Activated T-cell treated with anti-CD3 and anti-CD28 coated beads, Interleukin-2, amount 50 U/mL, for 72 hours (primary cell): ENCODE measurements at places on chromosomes 2 and 18. TPM values are rescaled to one million over a fixed set of nuclear protein-coding genes. Genes with fewer than 3 reads are reported as not detected.

The EHD3 gene
- 0.84 TPM for total RNA-seq

The LDLRAD4 gene
- 47.2 TPM for total RNA-seq

The PLB1 gene
- total RNA-seq = 1.9 TPM

The HOXD13 gene
- total RNA-seq = not detected

The BOLL gene
- 0.10 TPM for total RNA-seq

DNA sequence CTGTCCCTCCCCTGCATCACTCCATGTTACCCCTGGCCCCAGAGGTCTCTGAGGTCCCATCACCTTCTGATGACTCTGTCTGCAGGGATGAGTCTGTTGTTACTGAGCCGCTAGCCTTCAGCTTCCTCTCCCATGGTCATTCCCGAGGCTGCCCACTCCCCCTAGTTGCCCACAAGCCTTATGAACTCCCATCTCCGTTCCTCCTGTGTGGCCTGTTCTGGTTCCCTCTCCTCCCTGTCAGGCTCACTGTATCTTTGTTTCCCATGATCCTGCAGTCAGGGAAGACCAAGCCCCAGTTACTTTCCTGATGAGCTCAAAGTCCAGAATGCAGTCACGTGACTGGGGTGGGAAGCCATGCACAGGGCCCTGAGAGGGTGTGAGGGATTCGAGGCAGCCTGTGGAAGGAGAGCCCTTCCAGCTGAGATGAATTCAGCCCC lies 39.5 kb downstream of the INPP4A start:
- no peaks in the 10 kb centered on the region for H3K36me3 ChIP-seq
- DNase-seq = no peak
- H3K27ac ChIP-seq = peak overlapping the region; percentile 34
- peaks cover 99% of the 10 kb centered on the region for H3K4me1 ChIP-seq
- H3K4me3 ChIP-seq = peak overlapping the region; percentile 73

DNA sequence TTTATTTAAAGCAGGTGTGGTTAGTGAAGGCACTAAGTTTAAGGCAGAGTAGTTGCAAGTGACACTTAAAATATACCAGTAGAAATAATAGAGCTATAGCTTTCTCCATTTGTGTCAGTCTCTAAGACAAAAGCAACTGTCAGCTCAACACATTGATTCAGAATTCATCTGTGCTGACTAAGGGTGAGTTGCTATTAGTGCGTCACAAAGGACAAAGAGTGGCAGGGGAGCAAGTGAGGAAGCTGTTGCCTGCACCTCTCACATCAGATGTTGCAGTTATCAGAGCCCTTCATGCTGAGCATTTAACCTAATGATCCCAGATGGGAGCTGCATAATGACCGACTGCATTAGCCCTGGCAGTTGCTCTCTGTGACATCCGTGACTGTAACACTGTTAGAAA lies 138.6 kb downstream of the DTNA start:
- DNase-seq = no peak
- H3K4me1 ChIP-seq = no peaks in the 10 kb centered on the region
- H3K4me3 ChIP-seq = no peak overlapping the region
- H3K27me3 ChIP-seq = peaks cover 41% of the 10 kb centered on the region
- no peaks in the 10 kb centered on the region for H3K36me3 ChIP-seq
- H3K27ac ChIP-seq = no peak overlapping the region

DNA sequence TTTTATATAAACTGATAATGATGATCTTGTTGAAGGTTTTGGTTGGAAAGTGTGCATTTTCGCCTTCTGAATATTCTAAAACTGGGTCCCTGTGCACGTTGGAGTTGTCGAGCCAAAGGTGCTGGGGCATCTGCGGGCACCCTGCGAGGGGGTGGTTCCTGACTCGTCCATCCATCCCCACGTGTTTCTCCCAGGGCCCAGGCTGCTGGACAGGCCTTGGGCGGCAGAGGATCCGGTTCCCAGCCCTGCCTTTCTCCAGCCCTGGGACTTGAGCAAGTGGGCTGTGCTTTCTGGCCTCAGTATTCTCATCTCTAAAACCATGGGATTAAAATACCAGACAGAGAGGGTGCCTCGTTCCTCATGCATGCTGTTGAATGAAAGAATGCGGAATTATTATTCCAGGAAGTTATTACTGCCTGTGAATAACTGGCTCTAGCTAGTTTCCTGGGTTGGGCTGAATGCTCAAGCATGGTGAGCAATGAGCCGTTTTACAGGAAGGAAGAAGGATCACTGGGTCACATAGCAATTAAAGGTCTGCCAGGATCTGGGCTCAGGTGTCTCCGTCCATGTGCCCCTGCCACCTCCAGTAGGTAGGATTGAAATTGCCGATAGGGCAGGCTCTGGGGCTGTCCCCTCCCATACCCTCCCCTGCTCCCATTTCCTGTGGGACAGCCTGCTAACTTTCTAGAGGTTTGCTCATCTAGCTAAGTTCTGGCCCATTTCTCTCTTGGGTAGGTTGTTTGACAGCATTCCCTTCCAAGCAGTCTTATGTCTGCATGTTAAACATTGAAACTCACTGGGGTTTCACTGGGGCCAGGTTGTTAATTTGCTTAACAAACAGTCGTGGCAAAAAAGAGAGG lies 77.2 kb upstream of the HS6ST1 start:
- DNase-seq = no peak
- no peaks in the 10 kb centered on the region for H3K36me3 ChIP-seq
- no peak overlapping the region for H3K4me3 ChIP-seq
- H3K4me1 ChIP-seq = no peaks in the 10 kb centered on the region
- peaks cover 7% of the 10 kb centered on the region for H3K27me3 ChIP-seq

DNA sequence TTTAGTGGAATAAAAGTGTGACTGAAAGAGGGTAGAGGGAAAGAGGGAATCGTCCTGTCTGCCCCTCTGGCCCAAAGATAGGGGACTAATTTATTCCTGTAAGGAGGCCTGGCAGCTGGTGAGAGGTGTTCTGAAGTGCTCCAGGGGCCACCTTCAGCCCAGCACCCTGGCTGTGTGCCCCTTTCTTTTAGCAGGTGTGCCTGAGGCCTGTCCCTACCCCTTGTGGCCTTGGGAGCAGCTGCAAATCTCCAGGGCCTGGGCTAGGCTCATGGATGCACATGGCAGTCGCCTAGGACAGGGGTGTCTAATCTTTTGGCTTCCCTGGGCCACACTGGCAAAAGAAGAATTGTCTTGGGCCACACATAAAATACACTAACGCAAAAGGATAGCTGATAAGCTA lies 37.3 kb downstream of the FHOD3 start:
- no peak overlapping the region for H3K27ac ChIP-seq
- no peaks in the 10 kb centered on the region for H3K4me1 ChIP-seq
- no peak for DNase-seq
- H3K4me3 ChIP-seq = no peak overlapping the region

GRCh38 chr18:60667016-60667415 lies 294.4 kb upstream of the MC4R start:
- H3K4me3 ChIP-seq = no peak overlapping the region
- no peak for DNase-seq
- no peaks in the 10 kb centered on the region for H3K27me3 ChIP-seq
- H3K36me3 ChIP-seq = no peaks in the 10 kb centered on the region
- no peaks in the 10 kb centered on the region for H3K4me1 ChIP-seq
